ENCODE measurements at places on chromosomes 4 and X.

GRCh38 chr4:39950861-39951481, 26.7 kb downstream of the PDS5A start:
- DNase-seq, result no peak

- no peak for DNase-seq
These were observed 265.0 kb upstream of the FAT4 start for GRCh38 chr4:125049711-125050110.

DNA sequence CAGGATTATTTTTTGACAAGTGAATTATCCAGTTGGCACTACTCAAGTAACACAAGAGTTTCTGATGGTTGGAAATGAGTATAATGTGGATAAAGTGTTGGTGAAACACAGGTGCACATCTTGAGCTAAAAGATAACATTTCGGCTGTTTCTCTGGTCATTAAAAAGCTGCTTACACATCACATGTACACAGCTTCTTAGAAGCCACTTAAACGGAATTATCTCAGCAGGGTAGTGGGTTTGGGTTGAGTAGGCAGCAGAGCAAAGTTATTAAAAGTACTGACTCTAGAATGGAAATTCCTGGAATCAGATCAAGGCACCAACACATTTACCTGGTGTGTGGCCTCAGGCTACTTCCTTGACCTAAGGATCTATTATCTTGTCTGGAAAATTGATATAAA, 55.4 kb upstream of the RASSF6 start:
- no peak for DNase-seq

DNA sequence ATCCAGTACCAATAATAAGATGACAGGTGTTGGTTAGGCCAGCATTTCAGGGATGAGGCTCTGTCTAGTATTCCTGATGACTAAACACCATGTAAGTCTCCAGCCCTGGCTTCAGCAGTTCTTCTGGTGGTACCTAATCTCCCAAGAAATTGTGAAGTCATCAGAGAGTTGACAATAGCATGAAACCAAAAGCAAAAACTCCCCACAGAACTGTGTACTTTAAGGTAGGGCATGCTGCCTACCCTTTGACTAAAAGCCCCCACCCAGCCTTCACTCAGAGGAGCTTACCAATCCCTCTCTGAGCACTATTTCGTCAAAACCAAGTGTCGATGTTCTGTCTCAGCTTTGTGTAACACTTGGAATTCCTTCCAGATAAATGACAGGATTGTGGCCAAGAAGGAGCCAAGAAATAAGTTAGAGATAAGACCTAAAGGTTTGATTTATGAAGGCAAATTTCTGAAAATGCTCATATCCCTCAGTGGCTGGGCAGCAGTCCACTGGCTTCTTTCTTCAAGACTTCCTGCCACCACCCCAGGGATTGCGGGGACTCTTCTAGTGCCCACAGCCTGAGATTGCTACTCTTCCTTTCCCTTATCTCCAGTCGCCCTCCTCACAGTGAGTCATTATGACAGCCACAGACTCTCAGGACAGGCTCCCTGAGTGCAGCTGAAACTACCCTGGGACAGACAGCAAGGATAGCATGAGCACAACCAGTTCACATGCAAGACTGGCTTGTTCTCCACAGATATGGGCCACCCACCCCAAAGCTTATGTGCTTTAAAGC, 67.3 kb upstream of the LHFPL1 start:
- no peak for DNase-seq

DNA sequence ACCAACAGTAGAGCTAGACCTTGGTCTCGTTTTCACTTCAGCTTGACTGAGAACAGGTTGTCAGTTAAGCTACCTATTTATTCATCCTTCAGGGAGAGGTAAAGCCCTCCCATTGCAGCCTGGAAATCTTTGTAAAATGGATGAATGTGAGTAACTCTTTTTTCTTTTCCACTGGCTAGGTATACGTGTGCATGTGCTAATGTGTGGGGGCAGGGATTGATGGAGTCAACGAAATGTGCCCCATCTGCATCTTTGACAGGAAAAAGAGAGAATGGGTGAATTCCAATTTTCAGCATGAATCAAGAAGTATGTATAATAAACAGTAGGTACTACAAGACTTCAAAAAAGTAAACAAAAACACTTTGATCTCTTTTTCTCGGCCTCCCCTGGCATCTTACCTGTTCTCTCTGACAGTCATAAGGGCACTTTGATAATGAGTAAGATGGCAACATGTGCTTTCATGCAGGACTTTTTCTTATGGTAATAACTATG, at the start of gene IL21:
Gene IL21, minus strand, starts transcription at position 51 of the 492 bp plus-strand sequence. CDS start 55 bp downstream, outside the sequence.
- no peak for DNase-seq

DNA sequence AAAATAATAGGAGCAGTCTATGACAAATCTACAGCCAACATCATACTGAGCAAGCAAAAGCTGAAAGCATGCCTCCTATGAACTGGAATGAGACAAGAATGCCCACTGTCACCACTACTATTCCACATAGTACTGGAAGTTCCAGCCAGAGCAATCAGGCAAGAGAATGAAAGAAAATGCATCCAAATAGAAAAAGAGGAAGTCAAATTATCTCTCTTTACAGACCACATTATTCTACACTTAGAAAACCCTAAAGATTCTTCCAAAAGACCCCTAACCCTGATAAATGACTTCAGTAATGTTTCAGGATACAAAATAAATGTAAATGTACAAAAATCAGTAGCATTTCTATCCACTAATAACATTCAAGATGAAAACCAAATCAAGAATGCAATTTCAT, 249.0 kb downstream of the STK32B start:
- no peak for DNase-seq

GRCh38 chr4:21387683-21388082, 560.9 kb downstream of the KCNIP4 start:
- no peak for DNase-seq

DNA sequence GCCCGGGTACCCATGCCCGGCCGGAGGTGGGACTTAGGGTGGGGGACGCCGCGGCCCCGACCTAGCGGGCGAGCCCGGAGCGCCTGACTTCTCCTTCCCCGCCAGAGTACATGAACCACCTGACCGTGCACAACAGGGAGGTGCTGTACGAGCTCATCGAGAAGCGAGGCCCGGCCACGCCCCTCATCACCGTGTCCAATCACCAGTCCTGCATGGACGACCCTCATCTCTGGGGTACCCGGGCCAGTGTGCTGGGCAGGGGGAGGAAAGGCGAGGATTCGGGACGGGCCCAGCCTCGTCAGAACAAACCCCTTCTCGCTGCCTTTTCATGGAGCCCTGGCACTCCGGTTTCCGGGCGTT, 622 bp downstream of the TAFAZZIN start:
- DNase-seq, result peak; percentile 21

DNA sequence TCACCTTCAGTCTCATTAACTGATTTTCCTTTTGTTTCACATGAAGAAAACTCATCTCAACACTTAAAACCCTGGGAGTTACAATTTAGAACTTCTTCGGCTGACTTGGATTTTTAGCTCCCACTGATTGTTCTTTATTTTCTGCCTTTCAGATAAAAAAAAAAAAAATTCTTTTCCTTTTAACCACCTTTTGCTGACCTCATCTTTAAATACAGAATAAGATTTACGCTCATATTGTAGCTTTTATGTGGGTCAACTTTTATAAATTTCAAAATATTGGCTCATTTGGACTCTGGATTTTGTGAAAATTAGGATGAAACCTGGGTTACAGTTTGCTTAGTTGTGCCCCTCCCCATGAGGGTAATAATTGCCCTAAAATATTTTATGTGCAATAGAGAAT, 659.3 kb downstream of the ZNF674 start:
- DNase-seq, result no peak

GRCh38 chr4:173448608-173449379, 49.9 kb upstream of the SCRG1 start:
- DNase-seq, result no peak

DNA sequence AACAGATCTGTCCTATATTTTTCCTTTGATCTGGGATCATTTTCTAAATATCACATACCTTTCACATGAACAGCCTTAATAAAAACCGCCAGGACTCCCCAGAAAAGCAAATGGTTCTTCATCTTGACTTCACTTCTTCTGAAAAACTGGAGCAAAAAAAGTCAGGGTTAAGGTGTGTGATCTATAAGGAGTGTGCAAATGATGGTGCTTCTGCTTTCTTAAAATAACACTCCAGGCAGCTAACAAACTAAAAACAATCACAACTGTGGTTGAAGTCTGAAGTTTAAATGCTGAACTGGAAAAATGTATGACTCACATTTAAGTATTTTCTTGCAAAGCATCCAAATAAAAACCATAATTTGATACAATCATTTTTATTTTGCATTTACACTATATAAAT, at the start of gene JCHAIN:
Gene JCHAIN, minus strand, starts transcription at position 140 of the 400 bp plus-strand sequence. Its CDS starts 18 bp downstream, at position 122.
- DNase-seq, result no peak

GRCh38 chr4:36325499-36325898, 44.1 kb downstream of the DTHD1 start:
- DNase-seq, result no peak

All from T-helper 17 cell (primary cell).